ENCODE measurements at places on chromosomes 4 and X.

DNA sequence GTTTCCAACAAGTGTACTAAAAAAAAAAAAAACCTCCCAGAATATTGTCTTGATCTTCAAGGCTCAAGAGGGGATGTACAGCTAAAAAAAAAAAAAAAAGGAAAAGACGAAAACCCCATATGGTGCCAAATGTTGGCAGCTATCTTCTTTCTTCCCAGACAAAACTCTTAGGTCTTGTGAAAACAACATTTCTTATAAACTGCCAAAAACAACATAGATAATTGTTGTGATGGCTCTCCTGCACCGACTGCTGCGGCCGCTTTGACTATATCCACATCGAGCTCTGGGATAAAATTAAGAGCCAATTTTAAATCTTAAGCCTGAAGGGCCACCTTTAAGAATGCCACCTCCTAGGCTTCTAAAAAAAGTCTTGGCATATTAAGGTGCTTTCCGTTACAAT lies 23.5 kb downstream of the PDGFC start:
- no peak for DNase-seq

DNA sequence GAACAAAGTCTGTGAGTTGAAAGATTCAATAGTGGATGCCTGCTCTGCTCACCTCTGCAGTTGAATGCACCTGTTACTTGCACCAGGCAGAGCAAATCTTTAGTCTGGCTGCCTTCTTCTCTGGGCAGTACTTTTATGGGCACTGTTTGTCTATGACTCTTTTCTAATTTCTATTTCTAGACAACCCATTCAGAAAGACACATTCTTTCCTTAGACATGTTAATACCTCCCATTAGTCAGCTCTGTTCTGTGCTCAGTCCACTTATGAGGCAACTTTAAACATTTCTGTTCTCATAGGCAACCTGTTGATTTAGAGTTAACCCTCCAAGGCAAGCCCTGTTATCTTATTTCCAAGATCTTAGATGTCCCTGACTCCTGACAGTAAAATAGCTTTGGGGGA lies 108.9 kb downstream of the SYNPO2 start:
- no peak for DNase-seq

DNA sequence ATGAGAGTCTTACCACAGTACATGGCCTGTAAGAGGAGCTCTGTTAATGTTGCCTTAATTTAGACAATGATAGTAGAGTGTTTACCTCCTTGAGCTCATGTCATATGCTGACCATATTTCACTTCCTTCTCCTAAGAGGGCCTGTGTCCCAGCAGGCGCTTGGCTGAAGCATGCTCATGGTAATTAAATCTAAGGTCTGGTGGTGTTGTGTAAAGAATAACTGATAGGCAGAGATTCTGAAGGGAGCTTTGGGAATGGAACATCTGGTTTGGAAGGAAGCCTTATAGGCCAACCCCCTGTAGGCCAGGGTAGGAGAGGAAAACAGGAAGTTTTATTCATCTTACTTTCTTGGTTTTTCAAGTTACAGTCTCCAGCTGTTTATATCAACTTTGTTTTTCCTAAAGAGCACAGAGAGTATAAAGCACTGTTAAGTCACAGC lies 300.2 kb downstream of the USP46 start:
- DNase-seq = no peak

GRCh38 chr4:17805580-17806155 lies 4.9 kb downstream of the DCAF16 start:
- DNase-seq = no peak

DNA sequence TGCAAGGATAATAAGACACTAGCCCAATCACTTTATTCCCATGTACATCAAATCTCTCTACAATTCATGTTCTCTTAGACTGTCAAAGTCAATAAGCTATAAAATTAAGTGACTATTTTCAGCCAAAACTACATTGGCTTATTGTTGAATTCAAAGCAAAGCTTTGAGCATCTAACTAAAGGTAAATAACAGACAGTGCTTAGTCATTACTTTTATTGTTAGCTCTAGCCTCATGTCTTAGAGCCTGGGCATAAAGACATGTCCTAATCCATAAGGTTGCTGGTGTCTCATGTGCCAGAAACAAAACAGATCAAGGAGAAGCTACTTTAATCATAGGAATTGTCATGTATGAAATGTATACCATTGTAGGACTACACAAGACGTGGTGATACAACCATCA lies 103.1 kb upstream of the UNC5C start:
- DNase-seq = no peak

- DNase-seq = no peak
Observed at GRCh38 chr4:64384237-64385203, 24.7 kb downstream of the TECRL start.

DNA sequence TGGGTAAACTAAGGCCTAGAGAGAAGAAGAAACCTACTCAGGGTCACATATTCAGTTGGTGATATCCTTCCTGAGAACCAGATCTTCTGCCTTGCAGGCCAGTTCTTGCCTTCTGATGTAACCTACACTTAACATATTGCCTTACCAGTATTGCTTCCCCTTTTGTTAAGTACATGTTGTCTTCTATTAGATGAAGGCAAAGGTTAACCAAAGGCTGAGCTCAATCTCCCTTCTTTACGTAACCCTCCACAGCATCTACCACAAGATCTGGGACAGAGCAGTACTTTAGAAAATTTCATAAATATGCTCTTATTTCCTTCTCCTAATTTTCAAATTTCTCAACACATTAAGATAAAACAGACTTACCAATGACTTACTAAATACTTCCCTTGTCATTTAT lies 474.4 kb downstream of the SH2D1A start:
- DNase-seq = no peak

- no peak for DNase-seq
Observed at GRCh38 chr4:12958436-12958835, 525.7 kb downstream of the RAB28 start.

DNA sequence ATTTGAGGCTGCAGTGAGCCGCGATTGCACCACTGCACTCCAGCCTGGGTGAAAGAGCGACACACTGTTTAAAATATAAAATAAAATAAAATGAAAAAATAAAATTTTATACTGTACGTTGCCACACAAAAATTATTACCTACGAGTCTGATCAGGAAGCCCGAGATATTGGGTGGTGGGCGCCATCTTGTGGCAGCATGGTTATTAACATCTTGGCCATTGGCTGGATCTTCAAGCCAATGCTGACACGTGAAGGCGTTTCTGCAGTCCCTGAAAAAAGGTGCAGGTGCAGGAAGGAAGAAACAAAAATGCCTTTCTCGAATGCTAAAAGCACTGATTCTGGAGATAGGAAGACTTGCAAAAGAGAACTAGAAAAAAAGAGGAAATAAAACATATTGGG lies 4.9 kb upstream of the TLR8 start:
- peak; percentile 47 for DNase-seq

DNA sequence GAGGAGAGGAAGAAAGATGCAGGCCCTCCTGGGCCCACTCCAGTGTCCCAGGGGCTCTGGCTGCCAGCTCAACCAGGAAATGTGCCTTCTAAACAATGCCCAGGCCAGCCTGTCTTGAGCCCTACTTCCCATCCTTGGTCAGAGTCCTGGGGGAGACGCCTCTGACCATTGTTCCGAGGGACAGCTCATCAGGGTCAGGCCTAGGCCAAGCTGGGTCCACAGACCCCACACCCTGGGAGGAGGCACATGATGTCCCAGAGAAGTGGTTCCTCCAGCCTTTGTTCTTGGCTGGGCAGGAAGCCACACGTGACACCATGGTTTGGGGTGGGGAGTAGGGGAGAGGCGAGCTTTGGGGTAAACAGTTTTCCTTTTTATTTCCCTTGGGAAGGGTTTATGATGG lies 102.5 kb downstream of the EFNB1 start:
- DNase-seq = no peak

DNA sequence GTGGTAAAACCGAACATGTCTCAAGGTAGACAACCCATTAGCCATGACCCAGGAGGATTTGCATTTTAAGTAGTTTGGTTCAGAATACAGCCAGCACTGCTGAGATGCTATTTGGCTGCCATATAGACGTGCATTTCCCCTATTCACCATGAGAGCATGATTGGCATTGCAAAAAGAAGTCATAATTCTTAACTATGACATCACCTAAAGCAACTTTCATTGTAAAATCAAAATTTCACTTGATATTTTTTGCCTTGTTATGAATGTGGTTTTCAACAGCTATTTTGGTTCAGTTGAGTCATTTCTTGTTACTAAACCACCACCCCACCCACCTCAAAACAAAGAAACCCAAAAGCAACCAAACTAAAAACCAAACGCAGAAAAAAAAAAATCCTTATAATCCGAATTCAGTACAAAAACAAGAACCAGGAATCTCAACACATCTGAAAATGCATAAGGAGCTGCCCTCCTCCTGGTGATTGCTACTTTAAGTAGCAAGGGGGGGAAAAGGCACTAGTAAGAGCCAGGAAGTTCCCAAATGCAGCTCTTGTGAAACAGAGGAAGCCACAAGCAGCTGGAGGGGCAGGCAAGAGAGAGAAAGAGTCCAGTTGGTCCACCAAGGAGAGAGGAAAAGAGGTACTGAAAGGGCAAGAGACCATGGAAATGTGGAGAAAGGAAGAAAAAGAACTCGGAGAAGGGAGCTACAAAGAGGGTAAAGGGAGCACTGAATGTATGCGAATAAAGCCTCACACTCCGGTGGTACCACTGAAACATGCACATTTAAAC lies 3.1 kb downstream of the SLITRK4 start:
- DNase-seq = no peak

DNA sequence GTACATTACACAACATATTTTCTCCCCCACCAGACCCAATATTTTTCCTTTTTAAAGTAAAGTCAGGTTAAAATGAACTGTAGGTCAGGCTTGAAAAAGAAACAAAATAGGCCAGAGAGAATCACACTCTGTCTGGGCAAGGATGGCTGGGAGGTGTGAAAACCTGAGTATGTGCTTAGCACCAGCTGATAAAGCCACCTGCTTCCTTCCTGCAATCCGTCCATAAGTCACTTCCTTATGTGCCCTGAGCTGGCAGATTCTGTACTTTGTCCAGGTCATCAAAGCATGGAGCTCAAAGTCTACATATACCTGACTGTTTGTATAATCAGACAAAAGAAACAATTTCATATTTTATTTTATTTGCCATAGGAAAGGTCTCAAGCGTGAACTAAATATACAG lies 37.7 kb downstream of the ANTXR2 start:
- DNase-seq = no peak

GRCh38 chr4:181140037-181140603 lies 1103.1 kb upstream of the TENM3 start:
- DNase-seq = no peak

DNA sequence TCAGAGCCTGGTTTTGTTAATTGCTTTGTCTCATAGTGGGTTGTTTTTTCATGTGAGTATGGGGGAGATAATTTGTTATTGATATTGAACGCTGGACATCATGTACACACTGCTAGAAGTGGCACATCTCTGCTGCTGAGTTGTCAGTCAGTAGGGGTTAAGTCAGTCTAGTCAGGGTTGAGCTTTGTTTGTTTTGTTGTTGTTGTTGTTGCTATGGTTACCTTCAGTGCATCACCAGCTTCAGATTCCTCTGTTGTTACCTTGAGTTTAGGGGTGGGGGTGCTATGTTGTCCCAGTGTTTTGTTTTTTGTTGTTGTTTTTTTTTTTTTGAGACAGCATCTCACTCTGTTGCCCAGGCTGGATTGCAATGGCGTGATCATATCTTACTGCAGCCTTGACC lies 9.9 kb downstream of the YIPF6 start:
- no peak for DNase-seq

- no peak for DNase-seq
Observed at GRCh38 chr4:142405695-142406498, 440.2 kb downstream of the INPP4B start.

DNA sequence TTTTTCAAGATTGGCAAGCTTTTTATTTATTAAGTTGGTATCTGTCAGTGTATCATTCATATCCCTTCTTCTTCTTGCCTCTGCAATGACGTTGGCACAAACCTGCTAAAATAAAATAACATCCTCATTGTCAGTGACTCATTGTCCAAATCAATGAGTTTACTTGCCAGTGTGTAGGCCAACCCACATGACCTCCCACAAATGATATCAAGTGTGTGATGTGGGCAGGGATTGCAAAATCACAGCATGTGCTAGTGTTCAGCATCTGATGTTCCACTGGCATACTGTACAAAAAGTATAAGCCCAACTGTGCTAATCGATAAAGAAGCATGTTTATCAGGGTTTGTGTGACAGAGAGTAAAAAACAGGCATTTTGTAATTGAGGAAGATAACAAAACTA lies 25.5 kb downstream of the GPAT3 start:
- no peak for DNase-seq

- no peak for DNase-seq
Observed at GRCh38 chr4:57424232-57424897, 314.2 kb upstream of the IGFBP7 start.

- DNase-seq = peak; percentile 11
Observed at GRCh38 chr4:76251441-76252270, at the start of gene FAM47E. TSS of gene FAM47E (plus strand) at chr4:76251721. CDS start at chr4:76251747, 26 bp downstream.

GRCh38 chr4:102454268-102454667 lies 46.9 kb upstream of the NFKB1 start:
- DNase-seq = no peak

DNA sequence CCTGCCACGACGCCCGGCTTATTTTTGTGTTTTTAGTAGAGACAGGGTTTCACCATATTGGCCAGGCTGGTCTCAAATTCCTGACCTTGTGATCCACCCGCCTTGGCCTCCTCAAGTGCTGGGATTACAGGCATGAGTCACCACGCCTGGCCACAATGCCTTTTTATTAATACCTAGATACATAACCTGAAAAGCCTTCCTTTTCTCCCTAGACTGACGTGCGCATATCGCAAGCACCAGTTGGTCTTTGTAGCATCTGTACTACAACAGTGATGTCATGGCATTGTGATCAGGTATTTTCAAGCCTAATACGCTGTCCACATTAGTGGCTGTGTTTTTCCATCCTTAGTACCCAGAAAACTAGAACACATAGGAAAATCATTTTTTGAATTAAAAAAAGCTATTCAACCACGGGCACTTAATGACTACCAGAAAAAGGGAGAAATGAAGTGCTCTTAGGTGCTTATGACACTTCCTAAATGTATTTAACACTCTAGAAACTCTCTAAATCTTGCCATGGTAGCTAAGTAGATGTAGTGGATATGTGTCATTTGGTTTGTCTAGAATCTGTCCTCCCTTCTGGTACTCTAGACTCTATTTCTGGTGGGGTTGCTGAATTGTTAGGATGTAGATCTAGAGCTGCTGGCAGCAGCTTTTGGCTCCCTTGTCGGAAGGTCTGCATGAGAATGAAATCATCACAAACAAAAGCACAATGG lies 707.8 kb downstream of the STIM2 start:
- DNase-seq = no peak
